ENCODE measurements at places on chromosomes 16 and 17. TPM values are rescaled to one million over a fixed set of nuclear protein-coding genes. Genes with fewer than 3 reads are reported as not detected.

GRCh38 chr16:57544124-57544653 lies 1.7 kb downstream of the ADGRG5 start:
- DNase-seq: peak; percentile 46
- H3K36me3 ChIP-seq: no peaks in the 10 kb centered on the region
- peak overlapping the region; percentile 66 for H3K4me3 ChIP-seq
- H3K27me3 ChIP-seq: no peaks in the 10 kb centered on the region
- peak overlapping the region; percentile 13 for H3K27ac ChIP-seq
- H3K4me1 ChIP-seq: peaks cover 57% of the 10 kb centered on the region

GRCh38 chr16:68401871-68402747 lies 46.2 kb downstream of the SMPD3 start:
- H3K27ac ChIP-seq: no peak overlapping the region
- peaks cover 2% of the 10 kb centered on the region for H3K27me3 ChIP-seq
- no peak overlapping the region for H3K4me3 ChIP-seq
- peaks cover 7% of the 10 kb centered on the region for H3K4me1 ChIP-seq
- DNase-seq: peak; percentile 28

- no peaks in the 10 kb centered on the region for H3K4me1 ChIP-seq
- H3K4me3 ChIP-seq: no peak overlapping the region
- no peak overlapping the region for H3K27ac ChIP-seq
- no peaks in the 10 kb centered on the region for H3K27me3 ChIP-seq
These were observed 7.8 kb upstream of the AHSP start for GRCh38 chr16:31519759-31520431.

DNA sequence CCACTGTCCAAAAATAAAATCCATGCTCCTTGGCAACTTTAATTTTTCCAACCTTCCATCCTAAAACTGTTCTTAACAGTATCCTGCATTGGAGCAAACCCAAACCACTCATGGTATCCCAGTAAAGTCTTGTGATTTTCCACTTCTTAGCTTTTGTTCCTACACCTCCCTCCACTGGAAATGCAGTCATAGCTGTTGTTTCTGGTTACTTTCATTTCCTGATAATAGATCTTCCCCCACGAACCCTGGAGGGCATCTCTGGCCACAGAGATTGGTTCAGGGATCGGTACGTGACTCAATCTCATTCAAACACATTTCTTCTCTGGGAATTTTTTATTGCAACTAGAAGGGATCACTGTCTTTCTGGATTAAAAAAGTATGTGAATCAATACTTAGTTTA lies 276.0 kb downstream of the GRIN2A start:
- H3K4me3 ChIP-seq: no peak overlapping the region
- no peaks in the 10 kb centered on the region for H3K4me1 ChIP-seq
- DNase-seq: no peak
- no peaks in the 10 kb centered on the region for H3K27me3 ChIP-seq

The RNF43 gene
- total RNA-seq: 0.34 TPM

The IL21R gene
- total RNA-seq: 97.2 TPM

The G6PC1 gene
- total RNA-seq: not detected
